Left lobe of liver (tissue), 2 donors: ENCODE measurements at places on chromosomes 7 and 10. TPM values are rescaled to one million over a fixed set of nuclear protein-coding genes. Genes with fewer than 3 reads are reported as not detected.

GRCh38 chr7:21041252-21041651 is 254.6 kb upstream of the SP8 start:
- no peak for DNase-seq

DNA sequence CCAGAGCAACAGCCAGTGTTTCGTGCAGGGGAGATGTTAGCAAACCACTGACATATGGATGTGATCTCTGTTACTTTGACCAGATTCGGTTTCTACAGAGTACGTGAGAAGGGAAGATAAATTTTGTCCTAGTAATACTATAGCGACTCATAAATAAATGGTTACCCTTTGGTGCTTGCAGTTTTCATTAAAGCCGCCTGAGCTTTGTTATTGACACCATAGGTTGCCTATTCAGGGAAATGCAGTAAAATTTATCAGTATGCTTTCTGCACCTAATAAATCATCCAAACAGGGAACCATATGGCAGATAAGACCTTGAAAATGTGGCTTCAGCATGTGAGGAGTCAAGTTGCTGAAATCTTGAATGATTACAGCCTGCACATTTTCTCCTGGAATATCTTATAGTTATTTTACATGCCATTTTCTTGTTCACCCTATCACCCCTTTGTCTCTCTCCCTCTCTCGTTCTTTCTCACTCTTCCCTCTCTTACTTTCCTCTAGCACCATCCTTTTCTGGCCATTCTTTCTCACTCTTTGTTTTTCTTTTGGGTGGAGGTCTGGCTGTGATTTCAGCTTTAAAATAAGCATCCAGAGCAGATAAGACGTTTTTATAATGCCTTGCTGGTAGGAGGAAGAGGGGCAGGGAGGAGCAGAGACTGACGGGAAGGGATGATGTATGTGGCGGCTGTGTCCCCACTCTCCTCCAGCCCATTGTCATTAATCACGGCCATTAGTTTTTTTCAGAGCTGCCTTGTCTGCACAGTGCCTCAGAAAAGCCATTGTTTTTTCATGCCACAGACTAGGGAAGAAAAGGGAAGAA is 182.5 kb downstream of the LRMDA start:
- DNase-seq = no peak

DNA sequence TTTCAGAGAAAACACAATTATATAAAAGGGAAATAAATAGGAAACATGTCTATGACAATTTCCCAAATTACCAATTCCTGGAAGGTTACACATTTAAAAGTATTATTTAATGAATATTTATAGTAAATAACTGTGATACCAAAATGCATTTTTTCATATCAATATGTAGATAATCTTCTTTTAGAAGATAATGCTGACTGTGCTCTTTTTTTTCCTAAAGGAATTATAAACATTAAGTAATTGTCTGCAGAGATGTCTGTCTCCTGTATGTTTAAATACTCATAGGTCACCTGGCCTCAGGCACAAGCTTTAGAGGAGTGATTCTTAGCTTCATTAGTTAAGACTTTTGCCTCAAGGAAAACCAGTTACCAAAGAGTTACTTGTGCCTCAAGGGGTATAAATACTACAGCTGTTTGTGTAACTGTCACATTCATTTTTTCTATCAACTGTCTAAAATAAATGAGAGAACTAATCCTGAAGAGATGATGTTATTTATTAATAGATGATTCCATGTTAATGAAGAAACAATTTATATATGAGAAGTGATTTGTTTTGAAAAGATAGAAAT is 77.1 kb downstream of the DNAJC1 start:
- no peak for DNase-seq

DNA sequence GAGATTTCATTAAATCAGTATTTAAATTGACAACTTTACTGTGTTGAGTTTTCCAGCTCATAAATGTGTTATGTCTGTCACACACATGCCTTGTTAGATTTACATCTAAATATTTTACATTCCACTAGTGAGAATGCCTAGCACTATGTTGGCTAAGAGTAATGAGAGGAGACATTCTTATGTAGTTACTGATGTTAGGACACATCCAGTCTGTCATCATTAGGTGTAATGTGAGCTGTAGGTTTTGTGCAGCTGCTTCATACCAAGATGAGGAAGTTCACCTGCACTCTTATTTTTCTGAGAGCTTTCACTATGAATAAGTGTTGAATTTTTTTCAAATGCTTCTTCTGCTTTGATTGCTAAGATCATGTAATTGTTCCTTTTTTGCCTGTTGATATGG is 218.0 kb upstream of the IGFBP3 start:
- no peak for DNase-seq

DNA sequence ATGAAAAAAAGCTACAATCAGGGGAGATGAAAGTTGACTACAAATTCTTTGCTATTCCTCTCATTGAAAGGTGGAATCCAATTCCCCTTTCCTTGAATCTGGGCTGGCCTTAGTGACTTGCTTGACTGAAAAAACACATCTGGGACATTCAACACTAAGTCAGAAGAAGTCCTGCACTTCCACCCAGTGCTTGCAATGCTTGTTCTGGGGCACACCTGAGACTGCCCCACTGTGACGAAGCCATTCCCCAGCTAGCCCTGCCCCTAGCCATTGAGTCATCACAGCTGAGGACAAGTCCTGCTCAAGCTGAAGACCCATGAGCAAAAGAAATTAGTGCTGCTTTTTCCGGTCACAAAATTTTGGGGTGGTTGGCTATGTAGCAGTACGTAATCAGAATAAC is 19.2 kb upstream of the GRID1 start:
- no peak for DNase-seq

The PPP1R9A gene
- 1.2 TPM for total RNA-seq

The TES gene
- 7.5 TPM for total RNA-seq

GRCh38 chr7:158810846-158811245 is 18.5 kb downstream of the ESYT2 start:
- DNase-seq = no peak
